ENCODE measurements at places on chromosomes 11 and 22.

- no peak for DNase-seq
Measured at GRCh38 chr22:31044262-31044861, 36.8 kb upstream of the SMTN start.

- no peak for DNase-seq
Measured at GRCh38 chr11:74442636-74443035, 24.7 kb downstream of the KCNE3 start.

DNA sequence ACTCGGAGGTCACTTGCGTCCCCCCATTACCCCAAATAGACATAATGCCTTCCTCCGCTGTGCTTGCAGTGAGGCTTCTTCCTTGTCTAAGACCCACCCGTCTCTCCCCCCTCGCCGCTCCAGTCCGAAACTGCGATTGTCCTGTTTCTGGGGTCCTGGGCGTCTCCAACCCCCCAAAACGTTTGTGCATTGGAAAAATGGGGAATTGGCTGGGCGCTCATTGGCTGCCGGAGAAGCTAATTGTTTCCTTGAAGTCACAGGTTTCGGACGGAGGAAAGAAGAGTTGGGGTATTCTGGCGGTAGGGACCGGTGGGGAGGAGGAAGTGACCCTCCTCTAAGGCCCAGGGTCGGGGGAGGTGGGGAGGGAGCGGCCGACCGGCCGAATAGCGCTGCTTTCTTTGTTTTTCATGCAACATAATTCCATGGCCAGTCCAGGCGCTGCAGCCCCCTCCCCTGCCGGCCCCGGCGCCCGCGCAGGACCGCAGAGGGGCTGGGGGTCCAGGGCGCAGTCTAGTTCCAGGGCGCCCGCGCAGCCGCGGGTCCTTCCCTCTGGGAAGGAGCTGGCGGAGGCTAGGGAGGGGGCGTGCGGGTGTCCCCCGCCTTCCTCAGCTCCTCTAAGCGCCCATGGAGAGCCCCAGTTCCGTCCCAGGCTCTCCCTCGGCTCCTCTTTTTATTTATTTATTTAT, 12.7 kb upstream of the CPT1A start:
- DNase-seq = no peak

DNA sequence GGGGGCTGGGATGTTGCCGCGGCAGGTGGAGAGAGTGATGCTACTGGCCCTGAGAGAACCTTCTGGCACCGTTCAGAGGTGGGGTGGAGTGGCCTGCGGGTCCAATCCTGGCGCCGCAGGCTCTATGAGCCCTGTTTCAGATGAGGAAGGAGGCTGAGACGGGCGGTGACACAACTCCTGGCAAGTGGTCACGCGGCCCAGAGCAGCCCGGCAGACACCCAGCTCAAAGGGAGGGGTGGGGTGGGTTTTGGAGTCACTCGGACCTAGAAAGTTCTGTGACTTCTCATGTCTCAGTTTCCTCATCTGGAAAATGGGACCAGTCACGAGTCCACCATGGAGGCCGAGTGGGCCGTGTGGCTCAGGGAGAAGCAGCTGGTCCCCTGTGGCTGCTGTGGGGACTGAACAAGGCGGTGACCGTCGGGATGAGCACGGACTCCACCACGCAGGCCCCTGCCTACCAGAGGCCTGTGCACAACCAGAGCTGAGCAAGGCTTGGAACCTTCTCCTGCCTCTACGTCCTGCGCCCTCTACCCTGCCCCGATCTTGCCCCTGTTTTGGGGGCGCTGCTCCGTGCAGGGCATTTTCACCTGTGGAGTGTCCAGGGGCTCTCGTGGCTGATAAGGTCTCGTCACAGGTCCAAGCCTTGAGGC, 3.7 kb downstream of the TSPO start:
- no peak for DNase-seq

GRCh38 chr11:9285850-9286587, 20.9 kb upstream of the DENND5A start:
- DNase-seq = no peak

DNA sequence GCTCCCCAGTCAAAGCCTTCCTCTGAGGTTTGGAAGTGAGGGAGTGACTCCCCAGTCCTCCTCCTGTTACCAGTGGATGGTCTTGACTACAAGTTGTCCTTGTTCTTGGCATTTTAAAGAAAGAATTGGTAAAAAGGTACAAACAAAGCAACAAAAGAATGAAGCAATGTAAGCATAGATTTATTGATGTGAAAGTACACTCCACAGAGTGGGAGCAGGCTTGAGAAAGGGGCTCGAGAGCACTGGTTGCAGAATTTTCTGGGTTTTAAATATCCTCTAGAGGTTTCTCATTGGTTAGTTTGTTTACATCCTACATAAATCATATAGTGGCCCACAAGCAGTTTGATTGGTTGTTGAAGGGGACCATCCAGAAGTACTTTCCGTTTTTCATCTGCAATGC, 22.7 kb upstream of the GLYATL1 start:
- DNase-seq = no peak

DNA sequence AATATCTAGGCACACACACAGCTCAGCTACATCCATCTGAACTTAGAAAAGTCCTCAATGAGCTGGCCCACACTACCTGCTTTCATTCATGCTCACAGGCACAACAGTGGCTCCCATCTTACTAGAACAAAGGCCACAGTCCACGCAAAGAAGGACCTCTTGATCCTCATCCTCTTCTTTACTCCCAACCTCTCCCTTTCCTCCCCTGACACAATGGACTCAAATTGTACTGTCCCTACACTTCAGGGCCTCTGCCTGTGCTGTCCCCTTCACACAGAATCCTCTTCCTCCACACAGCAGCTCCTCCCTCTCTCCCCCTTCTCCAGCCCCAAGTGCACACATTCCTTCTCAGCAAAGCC, 12.7 kb downstream of the SMCO4 start:
- DNase-seq = no peak

DNA sequence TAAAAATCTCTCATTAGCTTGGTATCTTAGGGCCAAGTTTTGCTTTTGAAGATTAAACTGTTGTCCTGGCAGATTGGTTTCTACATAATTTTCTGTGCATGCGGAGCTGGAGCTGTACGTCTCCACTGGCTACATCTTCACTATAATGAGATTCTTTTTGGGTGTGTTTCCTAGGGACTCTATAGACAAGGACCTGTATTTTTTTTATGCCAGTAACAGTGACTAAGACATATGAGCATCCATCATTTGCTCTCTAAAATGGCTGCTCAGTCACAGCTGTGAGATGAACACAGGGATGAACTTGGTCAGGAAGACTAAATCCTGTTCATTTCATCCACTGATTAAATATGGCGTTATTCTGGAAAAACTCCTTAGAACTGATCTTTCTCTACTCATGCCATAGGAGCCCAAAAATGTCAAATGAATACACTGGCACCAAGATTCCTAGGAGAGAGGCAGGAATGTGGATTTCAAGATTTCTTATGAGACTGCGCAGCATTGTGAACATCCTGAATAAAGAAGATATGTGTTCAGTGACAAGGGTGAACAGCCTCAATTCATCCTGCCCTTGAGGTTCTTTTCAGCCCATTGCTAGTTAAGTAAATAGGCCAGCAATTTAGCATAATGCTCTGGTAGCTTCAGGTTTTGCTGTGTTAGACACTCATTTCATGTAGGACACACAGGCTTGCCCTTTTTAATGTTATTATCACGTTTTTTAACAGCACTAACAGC, 168.2 kb downstream of the NCAM1 start:
- no peak for DNase-seq

GRCh38 chr11:64728757-64729365, 5.9 kb upstream of the NRXN2 start:
- DNase-seq = no peak

- no peak for DNase-seq
Measured at GRCh38 chr11:89583580-89583979, 92.4 kb upstream of the NOX4 start.

DNA sequence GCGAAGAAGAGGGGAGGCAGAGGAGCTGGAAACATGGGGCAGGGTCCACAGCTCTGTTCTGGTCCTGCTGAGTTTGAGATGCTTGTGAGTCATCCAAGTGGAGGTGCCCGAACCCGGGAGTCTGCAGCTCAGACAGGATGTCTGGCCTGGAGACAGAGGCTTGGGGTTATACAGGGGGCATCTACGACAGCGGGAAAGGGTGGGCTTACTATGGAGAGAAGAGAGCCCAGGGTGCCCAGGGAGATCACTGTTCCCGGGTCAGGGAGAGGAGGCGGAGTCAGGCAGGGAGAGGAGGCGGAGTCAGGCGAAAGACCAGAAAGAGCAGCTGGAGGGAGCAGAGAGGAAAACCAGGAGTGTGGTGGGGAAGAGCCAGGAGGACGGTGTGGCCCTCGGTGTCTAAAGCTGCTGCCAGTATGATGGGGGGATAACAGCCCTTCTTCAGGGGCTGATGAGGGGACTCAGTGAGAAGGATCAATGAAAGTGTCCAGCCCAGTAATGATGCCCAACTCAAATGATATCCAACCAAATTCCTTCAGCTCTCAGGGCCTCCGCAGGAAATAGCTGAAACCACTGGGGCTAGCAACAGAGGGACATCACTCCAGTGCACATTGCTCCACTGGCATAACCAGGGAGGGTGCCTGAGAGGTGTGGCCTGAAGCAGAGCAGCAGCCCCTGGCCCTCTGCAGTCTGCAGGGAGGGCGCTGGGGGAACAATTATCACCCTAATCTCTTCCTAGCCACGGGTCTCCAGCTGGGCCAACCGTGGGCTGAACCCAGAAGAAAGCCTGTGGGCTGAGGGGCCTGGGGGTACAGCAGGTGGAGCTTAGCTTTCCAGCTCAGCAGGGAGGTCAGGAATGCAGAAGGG, 2.6 kb upstream of the LTBP3 start:
- DNase-seq = peak; percentile 71

- DNase-seq = no peak
Measured at GRCh38 chr11:99952816-99953215, 734.3 kb upstream of the ARHGAP42 start.

GRCh38 chr11:36091256-36091811, 147.5 kb downstream of the LDLRAD3 start:
- DNase-seq = no peak

DNA sequence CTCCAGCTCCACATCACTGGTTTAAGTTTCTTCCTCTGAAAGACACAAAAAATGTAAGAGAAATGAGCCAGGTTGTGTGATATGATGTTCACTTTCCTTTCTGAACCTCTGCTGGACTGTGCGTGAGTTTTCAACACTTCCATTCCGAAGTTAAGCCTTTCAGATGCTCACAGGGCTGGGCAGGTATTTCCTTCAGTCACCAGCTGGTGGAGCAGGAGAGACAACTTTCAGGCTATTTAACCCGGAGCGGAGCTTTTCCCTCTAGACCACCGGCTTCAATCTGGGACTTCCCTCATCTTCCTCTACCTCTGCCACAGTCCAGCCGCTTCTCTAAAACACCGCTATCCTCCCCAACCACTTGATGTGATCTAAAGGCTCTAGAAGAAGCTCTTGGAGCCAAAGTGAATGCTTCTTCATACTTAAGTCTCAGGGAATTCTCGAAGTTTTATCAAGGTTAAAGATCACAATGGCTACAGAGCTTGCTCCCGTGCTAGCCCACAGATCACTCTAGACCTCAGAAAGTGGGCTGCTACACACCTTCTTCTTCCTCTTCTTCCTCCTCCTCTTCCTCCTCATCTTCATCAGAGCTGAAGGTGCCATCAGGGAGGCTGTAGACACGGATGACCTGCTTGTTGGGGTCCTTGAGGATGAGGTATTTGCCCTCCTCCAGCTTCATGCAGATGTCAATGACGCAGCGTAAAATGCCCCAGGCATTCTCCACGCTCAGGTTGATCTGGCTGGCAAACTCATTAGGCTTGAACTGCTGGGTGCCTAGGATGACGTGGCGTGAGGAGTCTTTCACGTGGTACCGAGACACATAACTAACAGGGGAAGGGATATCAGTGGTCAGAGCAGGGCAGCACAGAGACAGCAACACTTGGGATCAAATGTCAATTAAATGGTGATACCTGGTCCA, 4.4 kb upstream of the FOXRED2 start:
- no peak for DNase-seq

DNA sequence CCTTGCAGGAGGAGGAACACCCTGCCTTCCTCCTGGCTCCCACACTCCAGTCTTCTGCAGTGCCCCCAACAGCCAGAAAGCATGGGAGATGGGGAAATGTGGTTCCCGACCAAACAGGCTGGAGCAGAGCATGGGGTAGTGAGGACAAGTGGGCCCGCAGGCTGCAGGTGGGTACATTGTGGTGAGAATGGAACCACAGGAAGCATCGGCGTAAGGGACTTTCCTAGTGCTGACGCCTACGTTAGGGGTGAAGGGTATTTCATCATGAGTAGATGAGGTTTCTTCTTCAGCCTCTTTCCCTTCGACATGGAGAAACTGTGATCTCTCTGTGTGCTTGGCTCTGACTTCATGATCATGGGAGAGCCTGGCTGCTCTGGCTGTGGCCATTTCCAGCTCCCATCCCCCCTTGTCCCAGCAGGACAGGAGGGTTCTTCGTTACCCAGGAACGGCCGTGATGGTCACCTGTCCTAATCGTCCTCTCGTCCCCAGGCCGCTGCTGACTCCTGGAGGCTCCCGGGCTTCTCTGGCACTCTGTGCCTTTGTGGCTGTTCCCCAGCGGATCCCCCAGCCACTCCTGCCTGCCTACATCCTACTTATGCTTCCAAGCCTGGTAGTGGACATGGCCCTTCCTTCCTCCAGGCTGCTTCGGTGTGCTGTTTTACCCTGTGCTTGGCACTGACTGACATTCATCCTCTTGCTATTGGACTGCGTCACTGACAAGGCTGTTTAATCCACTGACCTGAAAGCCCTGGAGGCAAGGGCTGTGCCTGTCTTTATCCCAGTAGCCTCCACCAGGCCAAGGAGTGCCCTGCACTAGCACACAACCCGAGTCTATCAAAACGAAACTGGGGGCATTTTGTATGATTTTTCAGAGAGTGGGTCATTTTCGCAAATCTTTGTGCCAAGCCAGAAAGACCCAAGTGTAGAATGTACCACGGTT, 65.2 kb upstream of the CECR2 start:
- DNase-seq = no peak

DNA sequence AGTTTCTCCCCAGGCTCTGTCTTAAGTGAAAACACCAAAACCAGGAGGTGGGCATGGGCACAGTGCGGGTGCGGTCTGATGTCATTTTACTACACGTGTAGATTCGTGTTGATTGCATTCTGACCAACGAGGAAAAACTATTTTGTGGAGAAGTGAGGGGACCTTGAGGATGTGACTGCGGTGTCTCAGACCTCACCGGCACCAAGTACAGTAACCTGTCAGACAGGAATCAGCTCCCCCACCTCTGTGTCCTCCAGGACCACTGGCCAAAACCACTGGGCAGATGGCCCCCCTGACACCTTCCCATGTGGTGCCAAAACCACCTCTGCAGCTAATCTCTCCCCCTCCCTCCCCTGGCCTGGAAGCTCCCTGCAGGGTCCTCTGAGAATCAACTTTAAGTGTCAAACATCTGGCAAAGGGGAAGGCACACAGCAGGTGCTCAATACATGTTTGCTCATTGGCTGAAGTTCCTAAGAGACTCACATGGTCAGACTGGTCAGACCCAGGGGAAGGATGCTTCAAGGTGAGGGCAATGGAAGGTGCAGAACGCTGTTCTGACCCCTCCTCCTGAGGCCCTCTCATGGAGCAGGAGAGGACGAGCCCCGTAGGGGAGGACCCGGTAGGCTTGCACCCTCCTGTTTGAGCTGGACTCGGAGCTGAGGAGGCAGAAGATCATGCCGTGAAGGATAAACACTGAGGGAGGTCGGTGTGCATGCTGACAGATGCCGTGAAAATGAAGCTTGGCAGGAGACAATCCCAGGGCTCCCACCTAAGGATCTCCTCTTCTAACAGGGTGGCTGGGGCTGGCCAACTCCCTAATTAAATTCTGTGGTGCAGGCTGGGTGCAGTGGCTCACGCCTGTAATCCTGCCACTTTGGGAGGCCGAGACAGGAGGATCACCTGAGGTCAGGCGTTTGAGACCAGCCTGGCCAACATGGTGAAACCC, 129.9 kb downstream of the MPPED1 start:
- DNase-seq = no peak

Measured in Ammon's horn (tissue), 1 donor.